ENCODE measurements at places on chromosomes 7 and 10.
A peak's percentile ranks its signal among the peaks of the same experiment; 100 is the strongest.

DNA sequence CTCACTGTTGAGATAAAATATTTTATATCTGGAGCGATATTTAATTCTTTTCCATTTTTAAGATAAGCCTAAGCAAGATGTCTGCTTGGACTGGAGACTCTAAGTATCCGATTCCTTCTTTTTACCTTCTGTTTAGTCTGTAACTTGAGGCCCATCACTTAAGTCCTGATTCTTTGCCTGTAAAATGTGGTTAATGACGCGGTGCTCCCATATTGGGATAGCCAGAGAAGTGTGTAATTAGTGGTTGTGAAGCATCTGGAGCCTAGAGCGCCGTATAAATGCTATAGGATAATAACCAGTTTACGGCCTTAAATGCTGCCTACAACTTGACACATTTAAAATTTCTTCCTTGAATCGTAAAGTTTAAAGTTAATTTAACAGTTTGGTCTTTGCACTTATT is 132.9 kb downstream of the CHN2 start:
- DNase-seq = no peak

- no peak for DNase-seq
These were observed 112.8 kb upstream of the KCND2 start for GRCh38 chr7:120160166-120160565.

DNA sequence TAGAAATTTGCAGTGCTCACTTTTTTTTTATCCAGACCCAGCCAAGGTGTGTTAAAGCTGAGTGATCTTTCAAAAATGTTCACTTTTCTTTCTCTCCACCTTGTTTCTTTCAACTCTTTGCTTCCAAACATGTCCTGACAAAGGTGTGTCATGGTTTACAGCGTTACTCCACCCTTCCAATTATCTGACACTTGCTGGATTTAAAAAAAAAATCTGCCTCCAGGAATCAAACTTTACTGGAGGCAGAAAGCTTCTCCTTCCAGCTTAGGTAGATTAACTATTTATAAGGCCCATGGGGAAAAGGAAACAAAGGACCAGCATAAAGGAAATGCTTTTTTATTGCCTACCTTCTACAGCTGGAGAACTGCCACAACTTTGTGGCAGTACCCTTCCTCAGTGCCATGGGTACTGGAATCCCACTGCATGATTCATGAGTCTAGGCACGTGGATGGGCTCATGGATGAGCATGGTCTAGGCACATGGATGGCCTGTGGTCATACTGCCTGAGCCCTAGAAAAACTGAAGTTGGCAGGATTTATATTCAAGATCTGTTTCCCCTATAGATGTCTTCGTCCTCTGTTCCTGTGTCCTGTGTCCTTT is at the start of gene COL17A1:
Gene COL17A1, minus strand, starts transcription at position 80 of the 600 bp plus-strand sequence. CDS start 5,207 bp downstream, outside the sequence.
- DNase-seq = no peak

DNA sequence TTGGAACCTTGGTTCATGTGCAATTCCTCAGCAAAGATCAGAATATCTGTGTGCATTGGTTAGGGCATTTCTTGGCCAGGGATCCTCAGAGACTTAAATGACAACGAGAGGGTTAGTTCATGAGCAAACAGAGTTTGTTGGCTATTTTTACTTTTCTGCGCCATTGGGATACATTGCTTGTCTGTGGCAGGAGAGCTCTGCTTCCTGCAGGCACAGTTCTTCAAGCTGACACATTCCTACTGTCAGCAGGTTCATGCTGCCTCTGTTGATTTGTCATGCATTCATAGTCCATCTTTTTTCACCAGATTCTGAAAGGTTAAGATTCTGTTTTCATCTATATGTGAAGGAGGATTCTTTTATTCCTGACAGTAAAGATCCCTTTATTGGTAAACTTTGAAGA is 139.4 kb downstream of the TMEM178B start:
- no peak for DNase-seq

GRCh38 chr7:29510028-29510427 is 53.6 kb upstream of the PRR15 start:
- DNase-seq = no peak

DNA sequence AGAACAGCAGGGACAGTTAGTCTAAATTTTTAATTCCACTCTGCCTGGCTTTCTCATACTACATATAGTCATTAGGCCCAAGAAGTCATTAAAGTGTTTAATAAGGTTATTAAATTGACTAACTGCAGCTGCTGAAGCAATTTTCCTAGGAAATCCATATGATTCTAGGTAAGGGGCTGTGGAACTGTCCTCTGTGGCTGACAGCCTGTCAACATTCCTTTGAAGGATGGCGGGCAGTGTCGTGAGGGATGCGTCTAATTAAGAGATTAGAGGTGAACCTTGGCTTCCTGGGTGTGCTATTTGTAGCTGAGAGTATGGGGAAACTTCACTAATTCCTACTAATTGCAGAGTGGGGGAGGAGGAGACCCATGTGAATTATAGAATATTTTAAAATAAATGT is 64.6 kb downstream of the SNX10 start:
- no peak for DNase-seq

- no peak for DNase-seq
These were observed 641.8 kb upstream of the FOXK1 start for GRCh38 chr7:4040109-4040928.

- peak; percentile 14 for DNase-seq
These were observed 29.4 kb upstream of the ANAPC16 start for GRCh38 chr10:72186258-72186981.

DNA sequence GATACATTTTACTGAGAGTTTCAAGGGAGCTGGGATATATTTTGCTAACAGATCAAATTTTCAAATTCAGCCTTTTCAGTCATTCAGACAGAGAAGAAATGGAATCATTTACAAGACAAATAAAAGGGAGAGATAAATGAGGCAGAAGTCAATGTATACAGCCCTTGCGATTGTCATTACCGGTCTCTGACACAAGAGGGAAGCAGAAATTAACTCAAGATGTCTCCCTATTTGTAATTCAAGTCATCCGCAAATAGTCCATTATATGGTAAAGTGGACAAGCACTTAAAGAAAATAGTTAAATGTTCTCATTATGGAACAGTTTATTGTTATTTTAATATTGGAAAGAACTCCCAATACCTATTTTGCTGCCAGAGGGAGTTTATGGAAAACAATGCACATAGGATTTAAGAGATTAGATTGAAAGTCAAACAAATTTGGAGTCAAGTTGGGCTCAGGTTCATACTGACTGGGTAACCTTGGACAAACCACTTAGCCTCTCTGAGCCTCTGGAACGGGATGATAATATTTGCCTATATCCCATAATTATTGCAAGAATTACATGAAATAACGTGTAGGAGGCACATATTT is 89.3 kb upstream of the PRKCQ start:
- peak; percentile 60 for DNase-seq

- DNase-seq = no peak
These were observed 294.3 kb upstream of the PFKP start for GRCh38 chr10:2772816-2773631.

DNA sequence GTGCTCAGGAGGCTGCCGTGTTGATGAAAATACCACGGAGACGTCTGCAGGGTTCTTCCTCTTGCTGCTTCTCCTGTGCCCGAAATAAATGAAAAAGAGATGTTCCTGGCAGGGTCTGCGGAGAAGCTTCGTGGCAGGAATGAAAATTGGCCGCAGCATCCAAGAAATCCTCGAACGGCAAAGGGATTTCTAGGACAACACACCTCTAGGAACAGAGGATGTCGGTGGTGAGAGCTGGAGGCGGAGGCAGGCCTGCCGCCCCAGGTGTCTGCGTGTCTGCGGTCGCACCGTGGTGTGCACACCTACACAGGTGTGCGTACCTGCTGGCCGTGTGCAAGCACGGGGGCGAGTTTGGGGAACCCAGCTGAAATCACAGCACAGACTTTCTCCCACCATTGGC is 43.4 kb downstream of the TMEM130 start:
- DNase-seq = no peak

DNA sequence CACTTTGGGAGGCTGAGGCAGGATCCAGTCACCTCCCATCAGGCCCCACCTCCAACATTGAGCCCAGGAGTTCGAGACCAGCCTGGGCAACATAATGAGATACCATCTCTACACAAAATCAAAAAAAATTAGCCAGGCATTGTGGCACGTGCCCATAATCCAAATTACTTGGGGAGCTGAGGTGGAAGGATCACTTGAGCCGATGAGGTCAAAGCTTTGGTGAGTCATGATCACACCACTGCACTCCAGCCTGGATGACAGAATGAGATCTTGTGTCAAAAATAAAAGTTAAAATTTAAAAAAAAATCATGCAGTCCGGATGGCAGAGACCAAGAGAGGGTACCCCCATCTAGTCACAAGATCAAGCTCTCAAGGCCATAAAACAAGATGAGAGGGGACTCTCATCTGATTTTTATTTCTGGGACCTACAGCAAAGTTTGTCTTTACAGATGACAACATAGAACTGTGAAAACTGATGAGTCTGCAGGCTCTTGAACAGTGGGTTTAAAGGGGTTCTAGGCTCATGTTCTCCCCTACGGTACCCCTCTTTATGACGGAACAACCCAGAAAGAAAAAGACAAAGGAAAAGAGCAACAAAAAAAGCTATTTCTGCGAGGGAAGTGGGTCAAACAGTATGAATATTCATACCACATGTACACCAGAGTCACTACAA is 28.9 kb upstream of the CREB3L2 start:
- DNase-seq = no peak

GRCh38 chr7:128889121-128889520 is 21.4 kb downstream of the KCP start:
- DNase-seq = no peak

DNA sequence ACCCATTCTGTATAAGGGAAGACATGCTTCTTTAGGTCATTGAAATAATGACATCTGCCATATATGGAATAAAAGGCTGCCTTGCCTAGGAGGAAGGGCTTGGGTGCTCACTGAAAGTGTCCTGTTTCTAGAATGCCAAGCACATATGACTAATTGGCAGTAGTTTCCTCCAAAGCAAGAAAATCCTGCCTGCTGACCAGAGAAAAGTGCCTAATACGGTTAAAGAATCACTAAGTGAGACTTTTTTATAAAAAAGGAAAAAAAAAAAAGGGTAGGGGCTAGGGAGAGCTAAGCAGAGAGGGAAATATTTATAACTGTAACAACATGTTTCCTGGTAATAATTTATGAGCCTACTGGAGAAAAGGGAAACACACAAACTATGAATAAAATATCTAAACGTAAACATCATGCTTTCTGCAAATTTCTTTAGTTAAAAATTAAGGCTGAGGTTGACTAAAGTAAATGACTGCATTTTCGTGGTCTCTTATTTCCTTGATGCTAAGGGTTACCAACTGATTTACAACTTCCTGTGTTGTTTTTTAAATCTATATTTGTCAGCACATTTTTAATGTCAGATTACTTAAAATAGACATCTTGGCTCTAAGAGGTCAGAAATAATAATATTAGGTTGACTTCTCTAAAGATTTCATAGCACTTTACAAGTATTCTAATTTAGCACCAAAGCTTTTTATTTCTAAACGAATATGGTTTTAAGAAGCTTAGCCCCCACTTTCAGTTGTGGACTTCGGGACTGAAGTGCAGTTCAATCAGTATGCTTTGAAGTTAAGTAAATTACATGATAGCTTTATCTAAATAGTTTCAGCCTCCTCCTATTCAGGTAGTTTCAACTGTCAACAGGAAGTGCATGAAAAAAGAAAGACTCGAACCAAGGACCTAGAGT is 89.6 kb downstream of the CABCOCO1 start:
- DNase-seq = peak; percentile 86

DNA sequence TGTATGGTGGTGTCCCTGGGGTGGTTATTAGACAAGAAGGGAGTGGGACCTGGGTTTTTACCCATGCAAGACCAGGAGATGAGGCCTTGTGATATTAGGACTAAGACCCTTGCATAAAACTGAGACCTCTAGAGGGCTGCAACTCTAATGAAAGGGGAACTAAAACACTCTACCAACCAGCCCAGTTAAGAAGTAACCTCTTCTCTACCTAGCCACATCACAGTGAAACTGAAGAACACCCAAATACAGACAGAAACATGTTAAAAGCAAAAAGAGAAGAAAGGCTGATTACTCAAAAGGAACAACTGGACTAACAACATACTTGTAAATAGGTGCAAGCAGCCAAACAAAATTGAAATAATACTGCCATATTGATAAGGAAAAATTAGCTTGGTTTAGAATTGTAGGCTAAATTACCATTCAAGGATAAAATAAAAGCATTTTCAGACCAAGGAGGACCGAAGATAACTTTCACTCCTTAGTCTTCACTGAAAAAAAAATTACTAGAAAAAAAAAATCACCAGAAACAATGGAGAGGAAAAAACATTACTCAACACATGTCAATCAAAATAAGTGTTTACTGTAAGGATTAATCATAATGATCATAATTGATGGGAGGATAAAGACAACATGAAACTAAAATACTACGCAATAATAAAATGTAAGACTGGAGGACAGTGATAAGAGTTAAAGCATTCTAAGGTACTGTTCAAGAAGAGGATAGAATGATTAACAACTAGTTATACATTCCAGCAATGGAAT is 27.6 kb downstream of the ERLIN1 start:
- no peak for DNase-seq

GRCh38 chr10:32308027-32308603 is 38.8 kb downstream of the EPC1 start:
- no peak for DNase-seq

DNA sequence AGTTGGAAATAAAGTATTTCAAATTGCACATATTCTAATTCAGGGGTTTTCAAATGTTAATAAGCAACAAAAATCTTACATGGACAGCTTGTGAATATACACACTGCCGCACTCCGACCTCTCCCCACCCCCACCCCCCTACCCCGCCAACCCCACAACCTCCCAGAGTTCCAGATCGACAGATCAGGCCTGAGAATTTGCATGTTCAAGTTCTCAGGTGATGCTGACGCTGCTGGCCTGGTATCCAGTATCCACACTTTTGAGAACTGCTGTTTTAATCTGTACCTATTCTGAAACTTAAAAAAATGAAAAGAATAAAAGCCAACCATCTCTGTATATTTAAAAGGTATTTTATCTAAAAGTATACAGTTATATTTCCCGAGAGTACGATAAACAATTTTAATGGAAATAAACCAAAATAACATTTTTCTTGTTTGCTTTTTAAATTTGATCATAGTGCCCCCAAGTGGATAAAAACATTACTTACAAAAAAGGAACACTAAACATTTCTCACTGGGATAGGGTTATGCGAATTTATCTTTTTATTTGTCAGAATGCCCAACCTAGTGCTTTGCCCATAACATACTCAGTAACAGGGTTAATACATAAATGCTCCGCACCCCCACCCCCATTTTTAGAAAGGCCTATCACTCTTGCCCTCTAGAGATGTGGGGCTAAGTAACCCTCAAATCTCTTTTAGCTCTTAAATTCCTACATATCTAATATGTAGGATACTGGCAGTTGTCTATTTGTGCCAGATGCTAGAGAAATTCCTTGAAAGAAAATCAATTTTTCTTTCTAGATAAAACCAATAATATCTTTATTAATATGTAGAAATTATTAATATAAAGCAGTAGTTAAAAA is 166.3 kb downstream of the RNF133 start:
- DNase-seq = no peak
